BJ (cell line): ENCODE measurements at places on chromosomes 7 and 10.

- DNase-seq: peak; percentile 77
These were observed 21.0 kb downstream of the ITPRIP start for GRCh38 chr10:104317269-104317710.

- peak; percentile 7 for DNase-seq
These were observed 200.5 kb upstream of the KIAA1217 start for GRCh38 chr10:24008164-24009091.

DNA sequence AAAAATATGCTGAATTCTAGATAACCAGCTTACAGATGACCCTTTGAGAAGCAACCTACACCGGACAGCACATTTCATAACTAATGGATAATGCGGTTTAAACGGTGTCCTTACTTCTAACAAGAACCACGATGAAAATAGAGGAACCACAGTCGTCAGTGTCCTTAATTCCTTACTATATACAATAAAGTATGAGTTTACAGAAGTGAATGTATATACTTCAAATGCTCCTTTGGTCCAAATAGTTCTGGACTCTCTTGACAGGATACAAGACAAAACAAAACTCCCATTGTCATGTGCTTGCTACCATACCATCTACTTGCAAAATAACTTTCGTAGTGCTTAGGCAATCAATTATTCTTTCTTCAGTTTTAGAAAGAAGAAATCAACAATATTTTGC lies 2.4 kb downstream of the NAMPT start:
- no peak for DNase-seq

DNA sequence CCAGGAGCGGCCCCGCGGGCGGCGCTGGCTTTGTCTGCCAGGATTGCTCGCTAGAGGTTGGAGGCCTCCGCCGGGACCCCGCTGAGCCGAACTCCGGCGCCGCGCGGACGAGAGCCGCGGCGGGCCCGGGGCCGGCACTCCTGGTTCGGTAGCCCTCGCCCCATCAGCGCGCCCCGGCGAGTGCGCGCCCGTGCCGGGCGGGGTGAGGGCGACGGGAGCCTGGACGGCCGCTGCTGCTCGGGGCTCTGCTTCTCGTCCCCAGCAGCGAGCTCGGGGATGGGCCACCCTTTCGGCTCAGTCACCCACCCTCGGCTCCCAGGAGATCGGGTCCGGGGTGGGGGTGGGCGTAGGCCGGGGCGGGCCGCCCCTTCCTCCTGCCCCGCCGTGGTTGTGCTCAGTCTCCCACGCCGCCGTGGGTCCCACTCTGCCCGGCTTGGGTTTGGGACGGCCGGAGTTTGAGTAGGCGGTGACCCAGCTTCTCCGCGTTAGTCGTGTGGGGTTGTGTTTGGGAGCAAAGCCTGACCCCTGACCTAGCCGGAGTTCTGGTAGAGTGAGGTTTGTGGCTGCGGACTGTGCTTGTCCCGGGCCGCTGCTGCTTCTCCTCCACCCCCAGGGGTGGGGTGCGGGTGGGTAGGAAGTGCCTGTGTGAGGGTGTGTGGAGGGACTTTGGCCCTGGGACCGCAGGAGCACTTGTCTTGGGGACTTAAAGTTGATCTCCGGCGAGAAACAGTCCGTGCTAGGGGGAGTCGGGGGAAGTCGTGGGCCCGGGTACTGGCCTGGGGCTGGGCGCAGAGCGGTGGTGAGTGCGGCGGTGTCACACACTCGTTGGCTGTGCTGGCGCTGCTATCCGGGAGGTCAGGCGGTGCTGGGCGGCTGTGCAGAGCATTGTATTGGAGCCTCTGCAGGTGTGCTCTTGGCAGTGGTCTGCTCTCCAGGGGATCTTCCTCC lies 677 bp downstream of the TSPAN14 start:
- DNase-seq: no peak

GRCh38 chr10:31707093-31708039 lies 221.3 kb downstream of the ARHGAP12 start:
- peak; percentile 65 for DNase-seq

GRCh38 chr10:11388996-11389395 lies 222.5 kb downstream of the USP6NL start:
- DNase-seq: no peak

- DNase-seq: no peak
These were observed 151.6 kb upstream of the VSTM2A start for GRCh38 chr7:54390565-54390964.

DNA sequence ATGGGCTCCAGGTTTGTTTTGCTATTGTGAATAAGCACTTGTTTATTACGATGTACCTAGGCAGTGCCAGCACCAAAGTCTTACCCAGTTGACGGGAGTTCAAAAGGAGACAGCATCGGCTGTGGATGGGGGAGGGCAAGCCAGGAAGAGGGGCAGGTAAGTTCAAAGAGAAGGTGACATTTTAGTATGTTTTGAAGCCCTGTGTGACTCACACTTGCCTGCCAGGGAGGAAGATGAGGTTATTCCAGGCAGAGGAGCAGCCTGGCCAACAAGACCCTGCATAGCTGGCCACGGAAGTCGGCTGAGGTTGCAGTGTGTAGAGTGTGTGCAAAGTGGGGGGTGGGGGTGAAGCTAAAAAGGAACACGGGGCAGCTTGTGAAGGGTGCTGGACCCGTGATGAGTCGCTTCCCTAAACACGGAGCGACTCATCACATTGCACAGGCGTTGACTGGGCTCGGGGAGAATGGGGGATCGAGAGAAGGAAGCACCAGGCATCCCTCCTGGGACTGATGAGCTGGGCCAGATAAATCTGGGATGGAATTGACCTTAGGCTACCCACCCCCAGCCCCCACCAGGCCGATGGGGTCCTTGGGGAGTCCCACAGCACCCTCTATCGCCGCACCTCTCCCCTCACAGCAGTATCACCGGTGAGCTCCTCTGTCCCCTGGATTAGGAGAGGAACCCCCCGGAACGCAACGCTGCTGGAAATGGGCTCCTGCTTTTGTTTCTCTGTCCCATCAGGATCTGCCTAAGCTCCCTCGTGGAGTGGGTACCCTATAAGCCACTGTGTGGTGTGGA lies 97.9 kb upstream of the IKZF1 start:
- no peak for DNase-seq

DNA sequence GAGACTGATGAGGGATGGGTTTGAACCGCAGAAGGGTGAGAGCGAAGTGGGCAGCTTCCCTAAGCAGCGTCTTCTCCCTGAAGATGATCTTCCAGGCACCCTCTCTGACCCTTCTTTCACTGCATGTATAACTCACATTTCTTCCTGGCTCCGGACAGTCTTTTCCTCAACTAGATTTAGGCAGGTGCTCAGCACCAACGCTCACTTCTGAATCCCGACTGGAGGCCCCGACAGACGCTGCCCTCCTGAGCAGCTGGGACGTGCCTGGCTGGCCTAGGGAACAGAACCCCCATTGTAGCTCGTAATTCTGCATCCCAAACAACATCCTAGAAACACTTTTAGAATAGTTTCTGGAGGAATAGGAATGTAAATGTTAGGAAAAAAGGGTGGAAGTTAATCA lies 206.6 kb downstream of the DIP2C start:
- no peak for DNase-seq

DNA sequence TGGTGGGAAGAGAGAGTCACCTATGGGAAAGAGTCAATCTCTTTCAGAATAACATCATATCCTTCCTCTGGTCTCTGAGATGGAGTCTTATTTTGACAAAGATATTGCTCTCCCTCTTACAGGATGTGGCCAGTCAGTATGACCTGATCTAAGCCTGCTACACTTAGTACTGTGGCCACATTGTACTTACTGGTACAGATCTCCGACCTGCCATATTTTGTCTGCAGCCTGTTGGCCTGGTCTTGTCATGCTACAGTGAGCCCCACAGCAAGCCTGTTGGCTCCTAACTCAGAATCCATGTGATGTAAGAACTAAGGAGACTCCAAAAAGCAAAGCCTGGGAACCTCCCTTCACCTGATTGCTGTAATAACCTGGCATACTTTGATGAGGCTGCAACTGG lies 377.8 kb downstream of the SFMBT2 start:
- DNase-seq: no peak

DNA sequence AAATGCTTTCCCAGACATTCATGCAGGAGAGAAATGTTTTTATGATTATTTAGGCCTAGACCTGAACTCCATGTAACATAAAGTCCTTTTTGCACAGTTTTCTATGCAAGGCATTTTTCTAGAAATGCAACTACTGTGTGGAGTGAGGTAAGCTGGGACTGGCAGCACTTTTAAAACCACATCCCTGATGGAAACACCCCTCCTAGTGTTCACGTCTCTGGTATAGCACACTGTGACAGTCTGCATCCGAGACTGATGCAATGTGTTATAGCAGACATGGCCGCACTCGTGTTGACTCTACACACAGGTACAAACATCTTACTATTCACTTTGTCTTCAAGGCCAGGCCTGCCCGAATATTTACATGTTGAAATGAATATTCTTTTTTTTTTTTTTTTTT lies 19.3 kb upstream of the ERCC6 start:
- DNase-seq: no peak

DNA sequence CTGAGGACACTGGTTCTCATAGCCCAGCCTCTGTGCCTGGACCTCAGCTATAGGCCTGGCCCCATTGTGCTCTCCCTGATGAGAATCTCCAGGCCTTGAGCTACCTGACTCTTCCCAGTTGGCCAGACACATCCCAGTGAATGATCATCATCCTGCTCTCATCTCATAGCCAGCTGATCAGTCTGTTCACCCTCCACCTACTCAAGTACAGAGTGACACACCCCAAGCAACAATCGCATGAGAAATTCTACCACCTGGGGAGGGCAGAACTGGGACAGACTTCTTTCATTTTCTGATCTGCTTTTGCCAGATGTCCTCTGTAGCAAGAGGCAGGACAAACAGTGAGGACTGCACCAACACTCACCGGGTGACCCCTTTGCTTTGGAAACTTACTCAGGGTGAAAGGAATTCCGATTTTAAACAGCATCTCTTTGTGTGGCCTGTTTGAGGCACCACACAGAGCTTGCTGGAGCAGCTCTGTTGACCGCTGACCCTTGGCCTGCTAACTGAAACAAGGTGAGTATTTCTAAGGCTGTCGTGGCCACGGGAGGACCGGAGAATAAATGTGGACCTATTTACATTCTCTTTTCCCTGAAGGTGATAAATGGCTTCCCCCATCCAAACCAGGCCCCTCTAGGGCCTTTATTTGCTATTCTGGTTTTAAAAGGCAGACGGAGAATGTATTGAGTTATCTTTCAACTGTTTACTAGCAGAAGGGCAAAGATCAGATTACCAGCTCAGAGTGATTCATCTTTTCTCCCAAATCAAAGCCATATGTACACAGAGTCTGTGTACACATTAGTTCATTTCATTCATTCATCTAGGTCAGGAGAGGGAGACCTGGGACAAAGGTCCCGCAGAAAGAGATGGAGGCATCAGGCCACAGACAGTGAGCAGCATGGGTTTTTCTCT lies 181.4 kb upstream of the TNS3 start:
- peak; percentile 97 for DNase-seq

- DNase-seq: peak; percentile 51
These were observed 381.6 kb downstream of the PARD3 start for GRCh38 chr10:34433241-34434076.

GRCh38 chr10:31709476-31709875 lies 219.2 kb downstream of the ARHGAP12 start:
- no peak for DNase-seq

DNA sequence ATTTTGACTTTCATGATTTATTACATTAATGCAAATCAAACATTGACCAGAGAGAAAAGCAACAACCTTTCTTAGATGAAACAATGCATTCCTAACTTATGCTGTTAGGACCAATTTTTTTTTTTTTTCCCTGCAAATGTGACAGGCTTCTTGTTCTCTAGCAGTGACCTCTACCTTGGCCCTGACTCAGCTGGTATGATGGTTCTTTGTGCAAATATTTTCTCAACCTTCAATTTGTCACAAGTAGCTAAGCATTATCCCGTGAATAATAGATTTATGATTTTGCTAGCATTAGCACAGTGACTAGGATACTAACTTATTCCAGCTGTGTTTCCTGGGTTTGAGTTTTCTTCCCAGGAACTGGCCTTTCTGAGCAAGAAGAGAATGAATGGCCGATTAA lies 64.9 kb downstream of the PPP1R9A start:
- DNase-seq: peak; percentile 8

DNA sequence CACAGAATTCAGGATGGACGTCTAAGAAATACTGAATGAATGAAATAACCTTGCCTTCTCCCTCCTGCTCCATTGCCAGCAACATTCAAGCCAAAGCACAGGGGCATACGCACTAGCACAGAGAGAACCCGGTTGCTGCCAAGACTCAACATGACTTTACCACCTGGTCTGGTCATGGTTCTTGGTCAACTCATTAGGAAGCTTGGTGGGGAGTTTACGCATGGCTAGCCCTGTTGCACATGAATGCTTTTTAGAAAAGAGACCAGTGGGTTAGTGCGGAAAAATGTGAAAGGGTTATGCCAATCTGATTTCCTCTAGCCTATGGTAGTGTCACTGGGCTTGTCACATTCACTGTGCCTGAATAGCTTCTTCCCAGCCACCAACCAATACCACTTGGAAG lies 187.6 kb upstream of the NEBL start:
- no peak for DNase-seq

DNA sequence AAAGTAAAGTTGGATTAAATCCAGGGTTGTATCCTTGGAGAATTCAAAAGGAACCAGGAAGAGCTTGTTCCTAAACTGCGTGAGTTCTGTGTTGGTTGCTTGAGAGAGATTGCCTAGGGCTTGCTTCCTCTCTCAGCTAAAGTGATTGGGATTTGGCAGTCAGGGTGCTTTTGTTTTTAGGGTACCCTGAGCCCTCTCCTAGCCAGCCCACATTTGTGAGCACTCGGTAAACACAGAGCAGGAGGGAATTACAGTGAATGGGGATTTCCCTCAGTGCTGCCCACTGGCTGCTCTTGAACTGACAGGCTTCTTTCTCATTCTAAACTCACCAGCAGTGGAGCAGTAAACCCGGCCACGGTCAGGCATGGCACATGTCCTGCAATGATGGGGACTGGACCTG lies 146.9 kb downstream of the TPST1 start:
- DNase-seq: no peak

DNA sequence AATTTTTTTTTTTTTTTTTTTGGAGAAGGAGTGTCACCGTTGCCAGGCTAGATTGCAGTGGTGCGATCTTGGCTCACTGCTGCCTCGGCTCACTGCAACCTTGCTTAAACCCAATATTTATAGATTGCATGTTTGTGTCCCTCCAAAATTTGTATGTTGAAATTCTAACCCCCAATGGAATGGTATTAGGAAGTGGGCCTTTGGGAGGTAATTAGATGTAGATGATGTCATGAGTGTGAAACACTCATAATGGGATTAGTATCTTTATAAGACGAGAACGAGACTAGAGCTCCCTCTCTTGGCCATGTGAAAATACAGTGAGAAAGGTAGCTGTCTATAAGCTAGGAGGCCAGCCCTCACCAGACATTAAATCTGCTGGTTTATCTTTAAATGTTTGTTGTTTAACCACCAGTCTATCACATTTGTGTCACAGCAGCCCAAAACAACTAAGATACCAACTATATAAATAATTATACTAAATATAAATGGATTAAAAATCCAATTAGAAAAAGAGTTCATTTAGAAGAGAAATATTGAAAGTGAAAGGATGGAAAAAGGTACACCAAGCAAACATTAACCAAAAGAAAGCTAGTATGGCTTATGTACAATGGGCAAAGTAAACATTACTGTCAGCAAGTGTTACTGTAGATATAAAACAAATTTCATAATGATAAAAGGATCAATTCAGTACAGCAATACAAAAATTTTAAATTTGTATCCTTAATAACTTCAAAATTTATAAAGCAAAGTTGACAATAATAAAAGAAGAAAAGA lies 9.3 kb downstream of the TCAF1 start:
- no peak for DNase-seq

GRCh38 chr10:1454951-1455350 lies 282.4 kb downstream of the ADARB2 start:
- no peak for DNase-seq
